ENCODE measurements at places on chromosomes 2 and 18. TPM values are rescaled to one million over a fixed set of nuclear protein-coding genes. Genes with fewer than 3 reads are reported as not detected.
A peak's percentile ranks its signal among the peaks of the same experiment; 100 is the strongest.

DNA sequence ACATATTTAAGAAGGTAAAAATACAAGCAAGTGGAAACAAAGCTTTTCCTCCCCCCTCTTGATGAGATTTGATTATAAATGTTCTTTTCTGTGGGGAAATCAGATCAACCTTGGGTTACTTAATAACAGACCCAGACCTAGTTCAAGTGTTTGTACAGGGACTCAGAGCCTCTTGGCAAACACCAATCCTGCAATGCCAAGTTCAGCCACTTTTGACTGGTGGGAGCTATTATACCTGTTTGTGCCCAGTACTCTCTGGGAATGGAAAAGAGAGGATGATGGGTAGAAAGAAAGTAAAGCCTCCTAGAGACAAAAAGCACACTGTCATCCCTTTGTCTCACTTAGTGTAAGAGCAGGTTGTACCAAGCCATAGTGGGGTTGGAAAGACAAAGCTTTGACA, 63.8 kb upstream of the EPHA4 start:
- no peak overlapping the region for H3K4me3 ChIP-seq
- H3K4me1 ChIP-seq = no peaks in the 10 kb centered on the region
- H3K36me3 ChIP-seq = no peaks in the 10 kb centered on the region
- no peaks in the 10 kb centered on the region for H3K27me3 ChIP-seq

- H3K27ac ChIP-seq = no peak overlapping the region
- peaks cover 8% of the 10 kb centered on the region for H3K27me3 ChIP-seq
- peak; percentile 13 for DNase-seq
- H3K4me3 ChIP-seq = no peak overlapping the region
- peaks cover 3% of the 10 kb centered on the region for H3K4me1 ChIP-seq
Observed at GRCh38 chr2:106342831-106343251, 125.4 kb downstream of the RGPD3 start.

- no peak for DNase-seq
- no peaks in the 10 kb centered on the region for H3K36me3 ChIP-seq
- no peaks in the 10 kb centered on the region for H3K4me1 ChIP-seq
- H3K4me3 ChIP-seq = no peak overlapping the region
- H3K27ac ChIP-seq = no peak overlapping the region
Observed at GRCh38 chr18:62788111-62788510, 72.8 kb downstream of the PHLPP1 start.

DNA sequence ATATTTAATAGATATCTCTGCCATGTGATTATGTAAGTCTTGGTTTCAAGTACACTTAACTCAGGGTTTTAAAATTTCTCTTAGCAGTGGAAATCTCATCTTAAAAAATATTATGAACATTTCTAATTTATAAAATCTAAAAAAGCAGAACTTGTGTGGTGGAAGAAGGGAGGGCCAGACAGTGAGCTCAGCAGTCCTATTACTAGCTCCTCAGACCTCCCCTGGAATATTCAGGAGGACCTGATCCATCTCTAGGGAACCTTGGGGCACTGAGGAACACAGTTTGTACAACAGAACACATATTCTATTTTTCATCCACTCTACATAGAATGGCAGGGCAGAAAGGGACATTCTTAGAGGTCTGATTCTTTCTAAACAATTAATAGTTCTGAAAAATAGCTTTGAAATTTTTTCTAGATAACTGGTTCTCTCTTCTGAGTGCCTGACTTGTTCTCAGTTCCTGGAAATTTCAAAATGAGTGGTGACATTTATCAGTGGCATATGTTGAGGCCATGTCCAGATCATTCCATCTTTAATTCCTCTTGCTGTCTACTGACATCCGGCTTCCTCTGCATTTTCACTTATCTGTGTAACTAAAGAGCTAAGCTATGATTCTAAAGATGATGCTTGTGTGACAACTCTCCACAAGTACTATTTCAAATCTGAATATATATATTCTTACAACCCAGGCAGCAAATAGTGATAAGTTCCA, 8.2 kb upstream of the MAP4K4 start:
- no peaks in the 10 kb centered on the region for H3K27me3 ChIP-seq
- no peak overlapping the region for H3K4me3 ChIP-seq
- H3K4me1 ChIP-seq = peaks cover 11% of the 10 kb centered on the region
- no peak for DNase-seq
- peak overlapping the region; percentile 82 for H3K27ac ChIP-seq

GRCh38 chr2:178315488-178315948, 121.2 kb downstream of the OSBPL6 start:
- H3K27me3 ChIP-seq = no peaks in the 10 kb centered on the region
- no peak overlapping the region for H3K27ac ChIP-seq
- no peak overlapping the region for H3K4me3 ChIP-seq
- H3K36me3 ChIP-seq = no peaks in the 10 kb centered on the region
- DNase-seq = no peak

- no peak for DNase-seq
- no peak overlapping the region for H3K4me3 ChIP-seq
Observed at GRCh38 chr2:80002568-80003157, 301.9 kb downstream of the LRRTM1 start.

DNA sequence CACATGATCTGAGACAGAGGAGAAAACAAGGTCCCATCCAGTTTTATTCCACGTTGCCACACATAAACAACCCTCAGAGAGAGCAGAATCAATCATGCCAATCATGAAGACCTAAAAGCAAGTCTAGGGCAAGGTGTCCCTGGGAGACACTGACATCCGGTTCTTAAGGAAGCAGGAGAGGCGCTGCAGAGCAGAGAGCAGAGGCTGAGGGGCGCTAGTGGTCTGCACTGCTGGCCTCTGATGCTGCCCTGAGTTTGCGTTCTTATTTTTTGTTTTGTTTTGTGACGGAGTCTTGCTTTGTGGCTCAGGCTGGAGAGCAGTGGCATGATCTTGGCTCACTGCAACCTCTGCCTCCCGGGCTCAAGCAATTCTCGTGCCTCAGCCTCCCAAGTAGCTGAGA, 83.3 kb downstream of the SMIM21 start:
- no peak overlapping the region for H3K27ac ChIP-seq
- H3K4me3 ChIP-seq = no peak overlapping the region
- no peaks in the 10 kb centered on the region for H3K27me3 ChIP-seq

DNA sequence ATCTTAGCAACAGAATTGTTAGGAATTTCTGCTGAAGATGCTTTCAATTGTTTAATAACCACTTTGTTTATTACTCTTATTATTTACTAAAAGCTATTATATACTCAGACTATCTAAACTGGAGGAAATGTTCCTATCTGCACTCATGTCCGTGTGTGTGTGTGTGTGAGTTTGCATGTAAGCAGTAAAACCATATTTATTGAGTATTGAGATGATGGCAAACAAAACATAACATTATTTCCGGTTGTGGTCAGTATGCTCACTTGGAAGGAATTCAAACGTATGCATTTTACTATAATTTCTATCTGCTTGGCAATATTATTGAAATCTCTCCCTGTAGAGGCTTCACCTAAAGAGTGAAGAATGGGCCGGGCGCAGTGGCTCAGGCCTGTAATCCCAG, 43.0 kb upstream of the ZNF804A start:
- no peaks in the 10 kb centered on the region for H3K36me3 ChIP-seq
- no peaks in the 10 kb centered on the region for H3K27me3 ChIP-seq
- no peak overlapping the region for H3K4me3 ChIP-seq
- H3K27ac ChIP-seq = no peak overlapping the region

- no peak overlapping the region for H3K4me3 ChIP-seq
- H3K36me3 ChIP-seq = peaks cover 96% of the 10 kb centered on the region
- peak; percentile 93 for DNase-seq
- peak overlapping the region; percentile 79 for H3K27ac ChIP-seq
- no peaks in the 10 kb centered on the region for H3K27me3 ChIP-seq
Observed at GRCh38 chr2:54629914-54630857, 93.3 kb upstream of the EML6 start.

GRCh38 chr2:75033516-75033915, 75.1 kb downstream of the POLE4 start:
- H3K4me1 ChIP-seq = no peaks in the 10 kb centered on the region
- no peaks in the 10 kb centered on the region for H3K27me3 ChIP-seq
- H3K27ac ChIP-seq = no peak overlapping the region
- H3K36me3 ChIP-seq = no peaks in the 10 kb centered on the region
- DNase-seq = no peak

DNA sequence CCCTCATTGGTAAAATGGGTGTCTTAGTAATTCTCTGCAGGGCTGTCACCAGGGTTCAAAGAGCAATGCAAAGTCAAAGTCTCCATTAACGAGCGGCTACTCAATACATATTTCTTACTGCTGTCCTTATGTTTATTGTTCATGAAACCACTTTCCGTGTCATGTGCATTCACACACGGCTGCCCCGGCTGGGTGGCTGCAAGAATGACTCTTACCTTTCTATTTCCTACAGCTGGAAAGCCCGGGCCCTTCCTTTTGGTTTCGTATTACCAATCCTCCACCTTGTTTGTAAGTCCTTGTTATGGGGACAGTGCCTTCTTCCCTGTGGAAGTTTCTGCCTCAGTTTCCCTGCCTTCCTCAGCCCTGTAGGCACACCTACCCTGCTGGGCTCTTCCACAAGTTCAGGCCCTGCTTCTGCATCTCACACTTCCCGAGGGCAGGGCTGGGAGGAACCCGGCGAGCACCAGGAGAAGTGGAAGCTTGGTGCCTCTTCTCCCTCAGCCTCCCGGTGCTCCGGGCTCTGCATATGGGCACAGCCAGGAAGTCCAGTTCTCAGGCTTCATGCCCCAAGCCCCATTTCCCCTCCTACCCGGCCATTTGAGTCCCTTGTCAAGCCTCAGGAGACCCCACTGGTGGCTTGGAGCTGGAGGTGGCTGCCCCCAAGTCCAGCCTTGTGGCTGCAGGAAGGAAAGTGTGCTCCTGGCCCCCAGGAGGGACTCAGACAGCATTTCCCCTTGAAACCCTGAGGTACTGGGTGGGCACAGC, 18.7 kb upstream of the ACKR3 start:
- peak overlapping the region; percentile 84 for H3K27ac ChIP-seq
- H3K4me3 ChIP-seq = no peak overlapping the region
- H3K4me1 ChIP-seq = peaks cover 27% of the 10 kb centered on the region
- DNase-seq = peak; percentile 61
- H3K27me3 ChIP-seq = no peaks in the 10 kb centered on the region

GRCh38 chr2:25677877-25678276, 4.5 kb upstream of the DTNB start:
- no peaks in the 10 kb centered on the region for H3K4me1 ChIP-seq
- DNase-seq = no peak
- no peaks in the 10 kb centered on the region for H3K36me3 ChIP-seq
- H3K27me3 ChIP-seq = peaks cover 2% of the 10 kb centered on the region
- no peak overlapping the region for H3K4me3 ChIP-seq
- H3K27ac ChIP-seq = no peak overlapping the region

GRCh38 chr2:98623657-98624056, 15.3 kb downstream of the UNC50 start:
- DNase-seq = no peak
- H3K4me3 ChIP-seq = no peak overlapping the region
- H3K27ac ChIP-seq = no peak overlapping the region
- H3K27me3 ChIP-seq = no peaks in the 10 kb centered on the region
- no peaks in the 10 kb centered on the region for H3K4me1 ChIP-seq

- H3K27ac ChIP-seq = no peak overlapping the region
- H3K4me3 ChIP-seq = no peak overlapping the region
Observed at GRCh38 chr2:16494836-16495508, 170.7 kb downstream of the CYRIA start.

GRCh38 chr2:106701203-106702022, 184.6 kb downstream of the ST6GAL2 start:
- H3K4me3 ChIP-seq = no peak overlapping the region
- DNase-seq = peak; percentile 15
- H3K36me3 ChIP-seq = no peaks in the 10 kb centered on the region
- no peak overlapping the region for H3K27ac ChIP-seq

GRCh38 chr2:95530734-95531133, 46.2 kb upstream of the TRIM43B start:
- H3K4me3 ChIP-seq = no peak overlapping the region
- H3K4me1 ChIP-seq = no peaks in the 10 kb centered on the region
- peaks cover 23% of the 10 kb centered on the region for H3K36me3 ChIP-seq
- no peak for DNase-seq

DNA sequence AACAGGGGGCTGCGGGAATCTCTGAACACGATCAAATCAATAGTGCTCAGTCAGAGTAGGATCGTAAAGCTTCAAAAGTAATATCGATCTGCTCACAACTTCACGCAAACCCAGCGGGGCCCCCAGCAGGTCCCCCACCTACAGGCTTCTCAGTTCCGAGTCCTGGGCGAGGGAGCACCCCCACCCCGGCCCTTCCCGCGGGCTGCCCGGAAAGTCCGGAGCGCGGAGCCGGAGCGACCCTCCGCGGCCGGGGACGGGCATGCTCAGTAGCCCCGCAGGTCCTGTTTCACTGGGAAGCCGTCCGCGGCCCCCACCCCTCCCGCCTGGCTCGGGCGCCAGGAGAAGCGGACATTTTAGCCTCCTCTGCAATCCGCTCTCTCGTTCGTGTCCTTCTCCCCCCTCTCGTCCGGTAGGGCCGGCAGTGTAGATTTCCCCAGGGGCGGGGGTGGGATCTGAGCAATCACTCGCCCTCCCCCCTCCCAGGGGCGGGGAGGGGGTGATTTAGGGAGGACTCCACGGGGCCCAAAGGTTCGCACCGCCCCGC, 3.3 kb upstream of the SPRED2 start:
- H3K27ac ChIP-seq = peak overlapping the region; percentile 85
- no peaks in the 10 kb centered on the region for H3K27me3 ChIP-seq
- peaks cover 8% of the 10 kb centered on the region for H3K4me1 ChIP-seq
- no peaks in the 10 kb centered on the region for H3K36me3 ChIP-seq
- peak overlapping the region; percentile 69 for H3K4me3 ChIP-seq

DNA sequence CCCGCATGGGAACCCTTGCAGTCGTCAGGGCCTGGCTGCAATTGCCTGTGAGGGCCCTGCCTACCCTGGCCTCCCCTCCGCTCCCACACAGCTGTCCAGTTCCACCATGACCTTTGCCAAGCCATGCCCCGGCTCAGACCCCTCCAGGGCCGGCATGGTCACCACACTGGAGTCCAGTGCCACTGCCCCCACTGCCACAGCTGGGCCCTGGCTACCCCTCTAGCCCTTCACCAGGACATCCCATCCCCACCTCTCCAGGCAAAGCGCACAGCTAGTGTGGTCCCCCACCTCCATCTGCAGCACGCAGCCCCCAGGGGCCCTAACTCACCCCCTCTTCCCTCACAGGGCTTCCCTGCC, 70.3 kb upstream of the SMAD7 start:
- peaks cover 37% of the 10 kb centered on the region for H3K4me1 ChIP-seq
- H3K27me3 ChIP-seq = no peaks in the 10 kb centered on the region
- no peaks in the 10 kb centered on the region for H3K36me3 ChIP-seq

Gene ATP8B1
- 68.2 TPM for polyA plus RNA-seq

Gene IL1B
- 3.9 TPM for polyA plus RNA-seq

Gene ST8SIA5
- polyA plus RNA-seq = 1.3 TPM

Gene IL18R1
- polyA plus RNA-seq = 6.9 TPM

Gene OXER1
- 12.2 TPM for polyA plus RNA-seq

Gene PRKCE
- polyA plus RNA-seq = 13.0 TPM

Gene CAPN14
- polyA plus RNA-seq = 0.13 TPM

Gene ZNF385B
- polyA plus RNA-seq = 2.0 TPM

Gene IL1A
- 0.09 TPM for polyA plus RNA-seq

Gene HOXD12
- not detected for polyA plus RNA-seq

Gene ABCB11
- polyA plus RNA-seq = 5.3 TPM
